Activated CD8-positive, alpha-beta memory T cell treated with anti-CD3 and anti-CD28 coated beads for 1 hour (primary cell): ENCODE measurements at places on chromosomes 2 and 18.

GRCh38 chr2:71453404-71454220, at the start of gene DYSF:
Gene DYSF, plus strand, starts transcription at chr2:71453561.
- no peak for DNase-seq

GRCh38 chr2:53508667-53509066, 258.9 kb upstream of the CHAC2 start:
- no peak for DNase-seq

DNA sequence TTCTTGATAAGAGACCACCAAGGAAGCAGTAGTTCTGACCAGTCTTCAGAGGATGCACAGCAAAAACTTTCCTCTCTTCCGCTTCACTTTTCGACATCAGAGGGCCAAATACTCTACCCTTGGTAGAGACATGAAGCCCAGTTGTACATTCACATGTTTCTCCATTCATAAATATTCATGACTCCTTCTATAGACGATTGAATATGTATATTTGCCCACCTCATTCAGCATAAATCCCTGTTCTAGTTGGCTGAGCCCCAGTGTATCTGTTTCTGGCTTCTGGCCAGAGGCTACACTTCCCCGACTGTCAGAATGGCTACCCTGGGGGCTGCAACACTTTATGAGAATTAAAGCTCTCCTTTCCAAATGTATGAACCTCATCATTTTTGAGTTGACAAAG, 258.5 kb downstream of the ASXL3 start:
- no peak for DNase-seq

DNA sequence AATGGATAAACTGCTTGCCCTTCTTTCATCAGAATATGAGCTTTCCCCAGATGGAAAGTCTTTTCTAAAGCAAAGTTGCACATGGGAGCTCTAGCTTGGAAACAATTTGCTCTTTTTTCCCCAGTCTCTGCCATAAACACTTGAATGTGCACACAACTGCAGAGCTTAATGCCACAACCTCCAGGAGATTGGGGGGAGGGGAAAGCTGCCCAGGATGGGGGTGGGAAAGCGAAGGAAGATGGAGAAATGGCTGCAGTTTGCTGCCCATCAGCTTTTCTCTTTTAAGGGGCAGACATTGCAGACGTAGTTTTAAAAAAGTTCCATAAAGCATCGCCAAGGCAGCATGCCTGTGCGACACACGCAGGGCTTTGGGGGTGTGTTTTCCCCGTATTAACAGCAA, 1.5 kb downstream of the ACKR3 start:
- no peak for DNase-seq

DNA sequence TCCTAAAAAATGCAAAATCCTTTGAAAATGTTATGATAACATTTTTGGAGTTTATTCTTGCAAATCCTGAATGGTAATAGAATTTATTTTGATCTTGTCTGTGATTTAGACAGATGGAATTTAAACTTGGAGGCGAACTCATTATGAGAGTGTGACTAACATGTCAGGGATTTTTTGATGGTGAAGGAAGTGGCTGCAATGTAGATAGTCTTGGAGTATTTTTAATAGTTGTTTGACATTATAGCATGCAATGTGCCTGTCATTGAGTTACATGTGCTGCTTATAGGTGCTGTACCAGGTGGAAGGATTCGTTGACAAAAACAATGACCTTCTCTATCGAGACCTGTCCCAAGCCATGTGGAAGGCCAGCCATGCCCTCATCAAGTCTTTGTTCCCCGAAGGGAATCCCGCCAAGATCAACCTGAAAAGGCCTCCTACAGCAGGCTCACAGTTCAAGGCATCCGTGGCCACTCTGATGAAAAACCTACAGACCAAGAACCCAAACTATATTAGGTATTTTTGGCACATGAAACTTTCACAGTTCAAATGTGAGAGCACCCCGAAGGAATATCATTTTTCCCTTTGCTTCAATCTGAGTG, 141.8 kb downstream of the MYO1B start:
- DNase-seq = no peak

DNA sequence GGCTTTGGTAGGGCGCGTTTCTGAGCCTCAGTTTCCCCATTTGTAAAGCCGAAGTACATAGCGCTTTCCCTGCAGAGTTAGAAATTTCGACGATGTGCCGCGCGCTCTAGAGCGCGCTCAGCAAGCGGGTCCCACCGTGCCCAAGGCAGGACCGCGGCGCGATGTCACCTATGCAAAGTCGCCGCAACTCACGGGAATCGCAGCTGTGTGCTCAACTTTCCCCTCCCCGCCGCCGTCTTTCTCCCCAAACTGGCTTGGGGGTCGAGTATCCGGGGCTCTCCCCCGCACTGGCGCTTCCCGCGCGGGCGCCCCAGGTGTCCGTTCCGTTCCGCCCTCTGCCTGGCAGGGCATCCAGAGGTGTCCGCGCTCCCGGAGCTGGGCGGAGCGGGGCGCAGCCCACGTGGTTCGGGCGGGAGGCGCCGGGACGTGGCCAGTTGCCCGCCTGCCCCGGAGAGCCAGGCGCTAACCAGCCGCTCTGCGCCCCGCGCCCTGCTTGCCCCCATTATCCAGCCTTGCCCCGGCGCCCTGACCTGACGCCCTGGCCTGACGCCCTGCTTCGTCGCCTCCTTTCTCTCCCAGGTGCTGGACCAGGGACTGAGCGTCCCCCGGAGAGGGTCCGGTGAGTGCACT, at the start of gene MLPH:
TSS of gene MLPH (plus strand) at position 433 of the 630 bp plus-strand sequence. CDS start 6,176 bp downstream, outside the sequence.
- no peak for DNase-seq

GRCh38 chr2:2452961-2453360, 121.9 kb upstream of the MYT1L start:
- DNase-seq = no peak

DNA sequence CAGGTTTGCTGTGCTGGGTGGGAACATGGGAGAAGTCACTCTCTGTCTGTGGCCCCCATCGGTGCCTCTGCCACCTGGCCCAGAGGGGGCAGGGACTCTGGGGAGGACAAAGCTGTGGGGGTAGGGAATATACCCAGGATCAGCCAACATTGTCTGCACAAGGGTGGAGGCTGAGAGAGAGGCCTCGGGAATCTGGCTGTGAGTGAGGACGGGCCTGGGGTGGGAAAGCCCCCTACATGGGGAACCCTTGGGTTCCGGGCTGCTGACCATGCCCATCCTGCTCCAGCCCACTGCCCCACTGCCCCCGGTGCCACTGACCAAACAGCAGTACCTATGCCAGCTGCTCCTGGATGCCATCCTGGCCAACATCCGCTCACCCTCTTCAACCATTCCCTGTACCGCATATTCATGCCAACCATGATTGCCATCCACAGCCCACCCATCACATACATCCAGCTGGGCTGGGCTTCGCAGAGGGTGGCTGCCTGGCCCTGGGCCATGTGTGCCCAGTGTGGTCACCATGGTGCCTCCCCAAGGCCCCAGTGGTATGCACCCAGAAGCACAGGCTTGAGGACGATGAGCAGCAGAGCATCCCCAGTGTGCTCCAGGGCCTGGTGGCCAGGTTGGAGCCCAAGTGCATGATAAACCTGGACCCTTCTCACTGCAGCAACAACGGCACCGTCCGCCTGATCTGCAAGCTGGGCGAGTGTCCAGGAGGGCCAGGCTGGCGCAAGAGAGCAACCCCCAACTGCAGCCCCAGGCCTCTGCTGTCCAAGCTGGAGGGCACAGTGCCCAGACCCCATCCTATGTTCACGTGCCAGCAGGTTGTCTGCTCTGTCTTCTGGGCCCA, 6.9 kb upstream of the POTEF start:
- no peak for DNase-seq

GRCh38 chr2:82657106-82657505, 1802.0 kb downstream of the SUCLG1 start:
- no peak for DNase-seq

DNA sequence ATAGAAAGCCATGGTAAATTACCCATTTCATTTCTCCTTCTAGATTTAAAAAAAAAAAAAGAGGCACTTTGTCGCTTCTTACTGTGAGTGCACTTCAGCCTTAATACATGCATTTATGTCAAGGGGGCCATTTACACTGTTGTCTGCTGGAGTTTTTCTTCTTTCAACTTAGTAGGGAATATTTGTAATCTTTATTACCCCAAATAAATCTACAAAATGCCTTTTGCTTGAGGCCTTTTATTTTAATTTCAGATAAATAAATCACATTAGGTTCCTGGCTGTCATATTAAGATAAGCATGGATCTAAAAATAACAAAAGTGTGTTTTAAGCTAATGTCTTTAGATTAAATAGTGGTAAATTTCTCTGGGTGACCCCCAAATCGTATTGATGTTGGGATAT, 276.0 kb downstream of the NCKAP5 start:
- no peak for DNase-seq

DNA sequence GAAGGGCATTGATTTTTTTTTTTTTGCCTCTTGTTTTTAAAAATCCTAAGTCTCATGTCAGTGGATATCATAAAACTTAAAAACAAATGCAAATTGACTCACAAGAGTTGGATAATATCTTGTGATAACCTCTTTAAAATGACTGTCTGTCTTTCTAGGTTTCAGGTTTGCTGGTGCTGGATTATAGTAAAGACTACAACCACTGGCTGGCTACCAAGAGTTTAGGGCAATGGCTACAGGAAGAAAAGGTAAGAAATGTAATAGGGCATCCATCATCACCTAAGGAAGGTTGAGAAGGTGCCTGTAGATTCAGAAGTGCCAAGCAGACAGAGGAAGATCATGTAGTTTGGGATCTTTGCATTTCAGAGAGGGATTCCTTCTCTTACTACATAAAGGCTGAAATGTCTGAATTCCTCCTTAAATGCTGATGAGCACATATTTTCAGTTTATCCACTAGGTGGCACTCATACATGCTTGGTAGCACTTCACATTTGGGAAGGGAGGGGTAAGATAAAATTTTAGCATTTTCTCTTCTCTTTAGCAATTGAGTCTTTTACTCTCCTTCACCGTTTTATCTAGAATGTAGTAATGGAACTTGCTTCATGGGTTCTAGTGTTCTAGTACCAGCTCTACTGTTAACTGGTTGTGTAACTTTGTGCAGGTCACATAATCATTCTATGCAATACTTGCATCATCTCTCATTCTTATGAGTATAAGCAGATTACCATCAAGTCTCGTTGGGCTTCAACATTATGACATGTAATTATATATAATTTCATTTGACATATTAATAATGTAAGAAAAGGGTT, 21.1 kb downstream of the CPS1 start:
- no peak for DNase-seq

DNA sequence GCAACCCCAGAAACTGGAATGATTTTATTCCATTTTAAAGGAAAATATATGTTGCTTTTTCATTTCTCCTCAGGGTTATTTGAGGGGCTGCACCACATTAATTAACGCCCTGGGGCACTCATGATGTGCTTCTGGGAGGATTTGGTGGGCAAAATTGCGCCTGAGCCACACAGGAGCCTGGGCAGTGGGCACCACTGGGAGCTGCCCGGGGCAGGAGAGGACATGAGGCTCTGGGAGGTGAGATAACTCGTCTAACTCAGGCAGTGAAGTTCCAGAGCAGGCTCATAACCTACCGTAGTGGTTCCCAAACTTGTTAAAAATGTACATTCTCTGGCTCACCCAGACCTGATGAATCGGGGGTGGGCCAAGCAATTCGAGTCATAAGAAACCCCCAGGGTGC, 68.3 kb downstream of the EDAR start:
- DNase-seq = no peak

DNA sequence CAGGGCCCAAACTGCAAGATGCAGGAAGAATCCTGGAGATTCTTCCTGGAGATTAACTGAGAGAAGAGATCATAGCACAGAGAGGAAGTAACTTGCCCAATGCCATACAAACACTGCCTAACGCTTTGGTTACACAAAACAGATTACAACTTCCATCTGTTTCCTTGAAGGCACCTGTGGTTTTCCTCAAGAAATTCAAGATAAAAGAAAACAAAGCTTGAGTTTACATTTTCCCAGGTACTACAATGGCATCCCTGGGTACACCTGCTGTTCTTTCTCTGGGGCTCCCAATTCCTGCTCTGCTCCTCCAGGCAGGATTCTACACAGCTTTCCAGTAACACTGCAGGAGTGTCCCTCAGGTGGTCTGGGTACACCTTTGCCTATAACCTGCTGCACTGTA, 781.9 kb upstream of the ID2 start:
- no peak for DNase-seq
